ENCODE measurements at places on chromosomes 3 and 15.

- DNase-seq: no peak
These were observed 516.1 kb downstream of the MECOM start for GRCh38 chr3:169147238-169148008.

- no peak for DNase-seq
These were observed 164.7 kb upstream of the RGMA start for GRCh38 chr15:93253681-93254080.

DNA sequence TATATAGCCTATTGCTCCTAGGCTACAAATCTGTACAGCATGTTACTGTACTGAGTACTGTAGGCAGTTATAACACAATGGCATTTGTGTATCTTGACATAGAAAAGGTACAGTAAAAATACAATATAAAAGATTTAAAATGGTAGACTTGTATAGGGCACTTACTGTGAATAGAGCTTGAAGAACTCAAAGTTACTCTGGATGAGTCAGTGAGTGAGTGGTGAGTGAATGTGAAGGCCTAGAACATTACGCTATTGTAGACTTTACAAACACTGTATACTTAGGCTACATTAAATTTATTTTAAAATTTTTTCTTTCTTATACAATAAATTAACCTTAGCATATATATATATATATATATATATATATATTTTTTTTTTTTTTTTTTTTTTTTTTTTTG lies 140.0 kb upstream of the UBE2E1 start:
- DNase-seq: no peak

DNA sequence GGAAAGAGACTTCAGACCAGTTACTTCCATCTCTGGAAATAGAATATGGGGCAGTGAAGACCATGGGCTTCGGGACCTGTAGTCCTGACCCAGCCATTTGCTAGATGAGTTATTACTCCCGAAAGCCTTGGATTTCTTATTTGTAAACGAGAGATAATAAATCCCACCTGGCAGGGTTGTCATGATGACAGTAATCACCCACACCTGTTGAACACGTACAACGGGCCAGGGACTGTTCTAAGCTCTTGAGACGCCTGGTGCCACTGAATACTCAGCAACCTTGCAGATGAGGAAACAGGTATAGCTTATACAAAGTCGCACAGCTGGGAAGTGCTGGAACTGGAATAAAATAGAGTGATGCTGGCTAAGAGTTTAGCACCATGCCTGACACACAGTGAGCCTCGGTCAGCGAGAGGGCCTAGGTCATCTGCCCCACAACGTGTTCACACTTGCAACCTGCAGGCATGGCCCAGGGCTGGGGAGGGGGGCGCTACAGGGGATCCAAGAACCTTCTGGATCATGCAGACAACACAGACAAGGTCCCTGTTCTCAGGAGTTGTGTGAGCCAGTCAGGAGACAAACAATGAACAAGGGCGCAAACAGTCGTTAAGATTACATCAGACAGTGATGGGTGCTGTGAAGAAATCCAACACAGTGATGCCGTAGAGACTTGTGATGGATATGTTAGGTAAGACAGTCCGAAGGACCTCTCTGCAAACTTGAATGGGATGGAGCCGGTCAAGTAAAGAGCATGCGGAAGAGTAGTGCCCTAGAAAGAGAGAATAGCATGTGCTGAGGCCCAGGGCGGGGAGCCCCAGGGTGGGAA lies 89.2 kb downstream of the CORO2B start:
- no peak for DNase-seq

DNA sequence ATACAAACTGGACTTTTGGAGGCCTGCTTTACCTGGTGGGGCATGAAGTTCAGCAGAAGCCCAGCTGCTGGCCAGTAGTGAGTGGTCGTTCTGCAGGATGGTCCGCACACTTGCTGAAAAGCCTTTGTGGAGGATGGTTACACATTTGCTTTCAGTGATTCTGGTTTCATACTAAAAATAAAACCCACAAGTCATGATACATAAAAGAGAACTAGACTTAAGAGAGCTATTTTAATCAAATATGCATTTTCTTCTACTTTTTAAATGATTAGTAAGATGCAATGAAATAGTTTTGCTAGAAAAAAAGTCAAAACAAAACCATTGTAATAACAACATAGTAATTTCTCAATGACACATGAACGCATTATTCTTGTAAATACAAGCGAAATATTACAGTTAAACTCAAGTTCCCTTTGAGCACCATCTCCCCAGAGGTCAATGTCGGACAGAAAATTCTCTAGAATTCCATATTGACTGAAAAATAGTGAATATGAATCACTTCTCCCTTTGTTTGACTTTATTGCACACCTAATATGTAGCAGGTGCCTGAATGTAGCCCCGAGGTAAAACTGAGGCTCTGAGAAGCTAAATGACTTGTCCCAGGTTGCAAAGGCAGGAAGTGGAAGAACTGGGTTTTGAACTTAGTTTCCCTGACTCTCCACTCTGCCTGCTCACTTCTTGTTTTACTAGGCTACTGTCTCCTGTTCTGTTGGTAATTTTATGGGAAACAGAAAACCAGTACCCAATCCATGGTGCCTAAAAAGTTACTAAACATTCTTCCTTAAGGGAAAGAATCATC lies 8.3 kb downstream of the IL5RA start:
- no peak for DNase-seq

Data from CD14-positive monocyte (primary cell).